ENCODE measurements at places on chromosomes 6 and 20. TPM values are rescaled to one million over a fixed set of nuclear protein-coding genes. Genes with fewer than 3 reads are reported as not detected.

BICRAL gene
- 5.0 TPM for polyA plus RNA-seq

IP6K3 gene
- polyA plus RNA-seq, result 220 TPM

HDGFL1 gene
- polyA plus RNA-seq, result not detected

IPCEF1 gene
- polyA plus RNA-seq, result 0.08 TPM

BEND6 gene
- 0.60 TPM for polyA plus RNA-seq

GPSM3 gene
- 2.7 TPM for polyA plus RNA-seq

PACSIN1 gene
- polyA plus RNA-seq, result 0.17 TPM

DNA sequence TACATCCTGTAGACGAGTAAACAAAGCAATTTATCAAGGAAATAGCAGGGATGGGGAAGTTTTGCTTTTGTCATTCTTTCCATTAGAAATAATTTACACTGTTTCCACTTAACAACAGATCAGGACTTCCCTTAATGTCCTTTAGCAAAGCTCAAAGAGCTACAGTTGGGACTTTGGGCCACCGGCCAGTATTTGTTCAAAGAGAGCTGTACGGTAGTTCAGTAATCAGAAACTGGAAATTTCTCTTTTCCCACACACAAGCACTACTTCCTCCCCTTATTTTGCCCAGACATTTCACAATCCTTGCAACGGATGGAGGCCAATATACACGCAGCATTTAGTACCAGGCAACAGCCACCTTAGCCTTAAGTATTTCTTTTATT lies 12.1 kb upstream of the HINT3 start:
- DNase-seq, result peak; percentile 30
- H3K4me3 ChIP-seq, result no peak overlapping the region
- no peak overlapping the region for H3K27ac ChIP-seq
- no peaks in the 10 kb centered on the region for H3K4me1 ChIP-seq
- no peaks in the 10 kb centered on the region for H3K27me3 ChIP-seq
- no peaks in the 10 kb centered on the region for H3K36me3 ChIP-seq

DNA sequence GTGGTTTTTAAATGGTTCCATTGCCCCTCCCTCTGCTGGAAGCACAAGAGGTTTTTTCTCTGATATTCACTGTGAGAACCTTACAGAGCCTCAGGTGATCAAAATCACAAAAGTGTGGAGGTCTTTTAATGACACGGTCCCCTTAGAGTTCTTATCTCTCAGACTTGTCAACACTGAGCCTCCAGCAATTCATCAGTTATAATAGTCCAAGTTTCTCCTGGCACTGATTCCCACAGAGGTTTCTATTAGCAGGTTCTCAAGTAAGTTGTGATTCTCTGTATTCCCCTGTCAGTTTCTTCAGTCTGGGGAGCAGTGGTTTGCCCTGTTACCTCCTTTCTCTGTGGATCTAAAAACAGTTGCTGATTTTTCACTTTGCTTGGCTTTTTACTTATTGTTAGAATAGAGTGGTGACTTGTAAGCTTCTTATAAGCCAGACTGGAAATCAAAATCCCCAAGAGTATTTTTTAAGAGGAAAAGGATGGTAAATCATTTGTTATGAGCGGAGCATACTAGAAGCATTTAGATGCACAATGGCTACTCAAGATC lies 157.4 kb upstream of the BMP5 start:
- no peak for DNase-seq
- H3K4me1 ChIP-seq, result no peaks in the 10 kb centered on the region
- no peak overlapping the region for H3K27ac ChIP-seq

GRCh38 chr6:104462811-104463599 lies 396.7 kb downstream of the HACE1 start:
- H3K27me3 ChIP-seq, result no peaks in the 10 kb centered on the region
- no peak overlapping the region for H3K27ac ChIP-seq
- no peaks in the 10 kb centered on the region for H3K4me1 ChIP-seq
- no peak for DNase-seq
- H3K36me3 ChIP-seq, result no peaks in the 10 kb centered on the region

GRCh38 chr20:8118039-8118438 lies 14.0 kb upstream of the PLCB1 start:
- no peak for DNase-seq
- no peaks in the 10 kb centered on the region for H3K27me3 ChIP-seq
- no peak overlapping the region for H3K27ac ChIP-seq
- H3K4me1 ChIP-seq, result no peaks in the 10 kb centered on the region

- H3K27me3 ChIP-seq, result no peaks in the 10 kb centered on the region
- no peak overlapping the region for H3K4me3 ChIP-seq
- no peaks in the 10 kb centered on the region for H3K4me1 ChIP-seq
- H3K36me3 ChIP-seq, result no peaks in the 10 kb centered on the region
- H3K27ac ChIP-seq, result no peak overlapping the region
- DNase-seq, result no peak
These were observed 311.4 kb downstream of the KIF16B start for GRCh38 chr20:16261733-16262273.

DNA sequence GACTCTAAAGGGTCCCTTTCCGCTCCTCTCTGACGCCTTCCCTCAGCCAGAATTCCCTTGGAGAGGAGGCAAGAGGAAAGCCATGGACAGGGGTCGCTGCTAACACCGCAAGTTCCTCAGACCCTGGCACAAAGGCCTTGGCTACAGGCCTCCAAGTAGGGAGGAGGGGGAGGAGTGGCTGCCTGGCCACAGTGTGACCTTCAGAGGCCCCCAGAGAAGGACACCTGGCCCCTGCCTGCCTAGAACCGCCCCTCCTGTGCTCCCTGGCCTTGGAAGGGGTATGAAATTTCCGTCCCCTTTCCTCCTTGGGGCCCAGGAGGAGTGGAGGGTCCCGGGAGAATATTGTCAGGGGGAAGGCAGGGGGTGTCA lies 2.7 kb downstream of the VEGFA start:
- H3K27ac ChIP-seq, result peak overlapping the region; percentile 99
- H3K4me1 ChIP-seq, result peaks cover 43% of the 10 kb centered on the region
- H3K4me3 ChIP-seq, result peak overlapping the region; percentile 97
- H3K27me3 ChIP-seq, result no peaks in the 10 kb centered on the region

DNA sequence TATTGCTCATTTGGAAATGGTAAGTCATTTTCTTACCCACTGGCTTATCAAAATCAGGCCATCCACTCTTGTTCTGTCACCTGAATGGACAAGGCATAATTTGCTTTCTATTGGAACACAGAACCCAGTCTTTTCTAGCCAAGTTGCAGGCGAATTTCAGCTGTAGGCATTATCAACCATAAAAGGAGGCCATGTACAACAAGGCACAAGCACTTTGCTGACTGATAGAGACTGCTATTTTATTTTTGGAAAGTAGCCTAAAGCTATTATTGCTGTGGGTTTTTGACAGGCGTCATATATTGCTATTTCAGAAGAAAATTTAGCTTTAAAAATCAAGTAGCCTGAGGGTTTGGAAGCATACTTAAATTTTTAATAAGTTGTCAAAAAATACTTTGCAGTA lies 344.2 kb downstream of the HDGFL1 start:
- DNase-seq, result no peak
- H3K36me3 ChIP-seq, result no peaks in the 10 kb centered on the region
- H3K27ac ChIP-seq, result no peak overlapping the region
- no peak overlapping the region for H3K4me3 ChIP-seq

DNA sequence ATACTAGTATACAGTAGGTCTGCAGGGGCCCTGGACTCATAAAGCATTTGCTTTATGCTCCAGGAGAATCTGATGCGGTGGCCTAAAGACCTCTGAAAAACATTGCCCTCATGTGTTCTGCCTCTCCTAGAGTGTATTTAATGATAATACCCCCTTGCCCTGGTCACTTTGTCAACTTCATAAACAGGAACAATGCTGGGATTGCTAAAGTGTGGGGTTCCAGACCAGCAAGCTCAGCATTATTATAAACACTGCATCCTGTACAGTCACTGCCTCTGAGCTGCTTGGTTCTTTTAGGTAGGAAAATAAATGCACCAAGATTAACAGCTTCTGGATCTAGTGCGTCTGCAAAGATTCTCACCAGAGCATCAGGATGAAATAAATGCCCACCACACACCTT lies 12.2 kb downstream of the TREM1 start:
- H3K36me3 ChIP-seq, result no peaks in the 10 kb centered on the region
- H3K4me1 ChIP-seq, result no peaks in the 10 kb centered on the region
- no peak overlapping the region for H3K4me3 ChIP-seq
- no peak for DNase-seq
- no peak overlapping the region for H3K27ac ChIP-seq

DNA sequence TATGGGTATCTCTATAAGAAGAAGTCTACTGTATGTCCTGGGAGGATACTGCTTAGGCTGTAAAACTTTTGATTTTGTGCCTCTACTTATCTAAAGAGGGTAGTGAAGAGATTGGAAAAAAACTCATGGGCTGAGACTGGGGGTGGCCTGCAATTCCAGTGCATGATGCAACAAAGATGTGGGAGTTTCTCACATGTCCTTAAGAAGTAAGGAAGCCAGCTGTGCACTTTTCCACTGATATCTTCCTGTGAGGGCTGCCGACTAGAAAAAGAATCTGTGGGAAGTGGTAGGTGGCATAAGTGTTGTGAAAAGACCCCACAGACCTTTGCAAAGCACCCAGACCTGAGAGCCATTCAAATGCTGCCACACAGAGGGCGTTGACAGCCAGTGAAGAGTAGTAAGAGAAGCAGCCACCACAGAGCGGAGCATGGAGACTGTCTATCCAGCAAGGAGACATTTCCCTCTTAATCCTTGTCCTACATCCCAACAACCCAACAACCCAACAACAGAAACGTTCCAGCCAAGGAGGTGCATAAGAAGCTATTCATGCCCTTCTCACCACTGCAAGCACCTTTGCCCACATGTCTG lies 65.1 kb downstream of the PFDN4 start:
- no peak overlapping the region for H3K4me3 ChIP-seq
- H3K27ac ChIP-seq, result no peak overlapping the region
- H3K4me1 ChIP-seq, result no peaks in the 10 kb centered on the region
- no peak for DNase-seq
- H3K36me3 ChIP-seq, result no peaks in the 10 kb centered on the region

DNA sequence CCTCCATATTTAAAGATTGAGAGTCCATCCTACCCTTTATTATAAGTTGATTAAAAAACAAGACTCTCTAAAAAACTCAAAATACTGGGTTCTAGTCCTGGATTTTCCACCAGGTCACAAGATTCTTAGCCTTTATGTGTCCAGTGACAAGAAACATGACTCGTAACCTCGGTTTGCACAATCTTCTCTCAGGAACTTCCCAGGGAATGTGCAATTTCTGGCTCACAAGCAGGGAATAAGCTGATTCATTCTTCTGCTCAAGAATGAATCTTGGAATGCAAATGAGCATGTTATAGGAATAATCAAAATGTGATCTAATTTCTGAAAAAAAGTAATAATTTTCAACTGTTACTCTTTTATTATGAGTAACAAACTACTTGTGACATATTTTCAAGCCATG lies 45.1 kb downstream of the OGFRL1 start:
- no peak for DNase-seq
- H3K27me3 ChIP-seq, result no peaks in the 10 kb centered on the region
- H3K4me3 ChIP-seq, result no peak overlapping the region
- H3K4me1 ChIP-seq, result no peaks in the 10 kb centered on the region
- H3K36me3 ChIP-seq, result no peaks in the 10 kb centered on the region
- H3K27ac ChIP-seq, result no peak overlapping the region

GRCh38 chr6:74609871-74610270 lies 596.0 kb downstream of the COL12A1 start:
- no peak for DNase-seq
- no peaks in the 10 kb centered on the region for H3K27me3 ChIP-seq

DNA sequence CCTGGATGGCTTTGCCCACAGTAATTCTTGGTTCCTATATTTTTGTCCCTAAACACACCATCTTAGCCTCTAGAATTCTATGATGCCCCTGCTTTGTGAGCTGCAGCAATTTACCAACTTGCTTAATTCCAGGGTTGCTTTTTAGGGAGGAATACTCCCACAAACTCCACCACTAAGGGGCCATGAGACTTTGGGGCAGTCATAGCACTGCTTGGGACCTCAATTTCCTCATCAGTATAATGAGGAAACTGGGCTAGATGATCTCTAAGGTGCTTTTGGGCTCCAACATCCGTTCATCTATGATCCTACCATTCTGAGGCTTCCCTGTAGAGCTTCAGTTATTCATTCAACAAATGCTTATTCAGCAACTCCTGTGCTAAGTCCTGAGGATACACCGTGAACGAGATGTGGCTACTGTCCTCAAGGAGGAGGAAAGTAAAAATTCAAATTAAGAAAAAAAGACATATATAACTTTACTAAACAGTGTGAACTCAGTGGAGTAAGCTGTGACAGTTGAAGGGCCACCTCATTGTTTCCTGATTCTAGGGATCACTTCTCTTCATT lies 75.3 kb downstream of the PRDM1 start:
- H3K36me3 ChIP-seq, result no peaks in the 10 kb centered on the region
- no peak for DNase-seq
- no peaks in the 10 kb centered on the region for H3K4me1 ChIP-seq
- no peaks in the 10 kb centered on the region for H3K27me3 ChIP-seq

DNA sequence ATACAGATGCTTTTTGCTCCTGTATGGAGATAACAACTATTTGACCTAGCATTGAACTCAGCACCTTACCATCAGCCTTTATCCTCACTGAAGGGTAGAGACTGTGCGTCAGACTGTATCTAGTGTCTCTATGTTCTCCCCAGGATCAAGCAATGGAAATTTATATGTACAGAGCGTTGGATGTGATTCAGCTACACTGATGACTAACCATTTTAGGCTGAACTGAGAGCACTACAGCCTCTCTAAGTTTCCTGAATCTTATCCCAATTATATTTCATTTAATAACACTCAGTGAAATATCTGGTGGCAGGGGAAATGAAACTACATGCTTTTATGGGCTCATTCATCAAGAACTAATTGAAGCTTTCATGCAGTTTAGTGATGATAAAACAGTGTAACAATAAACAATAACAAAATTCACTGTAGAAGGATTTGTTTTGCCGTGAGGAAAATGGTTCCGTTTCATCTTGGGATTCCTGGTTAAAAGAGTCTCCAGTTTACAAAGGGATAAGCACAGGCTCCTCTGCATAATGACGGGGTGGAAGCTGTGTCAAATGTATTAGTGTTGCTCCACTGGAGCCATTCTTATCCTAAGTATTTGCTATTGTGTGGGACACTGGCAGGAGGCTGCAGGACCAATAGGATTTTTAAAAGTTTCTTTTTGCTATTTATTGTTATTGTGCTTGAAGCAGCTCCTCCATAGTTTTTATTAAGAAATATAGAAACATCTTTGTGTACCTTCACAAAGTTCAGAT lies 567.6 kb upstream of the MMS22L start:
- no peak overlapping the region for H3K4me3 ChIP-seq
- H3K27me3 ChIP-seq, result no peaks in the 10 kb centered on the region
- H3K27ac ChIP-seq, result no peak overlapping the region
- no peaks in the 10 kb centered on the region for H3K36me3 ChIP-seq
- no peaks in the 10 kb centered on the region for H3K4me1 ChIP-seq
- DNase-seq, result no peak

DNA sequence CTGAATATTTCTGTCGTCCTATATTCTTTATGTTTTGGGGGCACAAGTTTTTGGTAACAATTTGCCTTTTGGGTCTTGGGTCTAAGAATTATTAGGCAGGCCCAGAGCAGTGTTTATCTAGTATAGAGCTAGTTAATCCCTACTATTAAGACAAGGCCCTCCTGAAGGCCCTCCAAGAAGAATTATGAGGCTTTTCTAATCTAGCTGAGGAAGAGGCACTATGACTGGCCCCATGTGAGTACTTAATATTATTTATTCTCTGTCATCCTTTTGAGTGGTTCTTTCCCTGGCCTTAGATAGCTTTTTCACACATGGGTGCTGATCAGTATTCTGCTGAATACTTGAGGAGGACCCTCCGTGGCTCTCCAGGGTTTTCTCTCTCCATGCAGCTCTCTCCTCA lies 25.1 kb downstream of the CHMP4B start:
- H3K36me3 ChIP-seq, result peaks cover 3% of the 10 kb centered on the region
- H3K4me3 ChIP-seq, result no peak overlapping the region
- no peak overlapping the region for H3K27ac ChIP-seq
- H3K27me3 ChIP-seq, result no peaks in the 10 kb centered on the region
- DNase-seq, result no peak
